ENCODE measurements at places on chromosomes 1 and 21. TPM values are rescaled to one million over a fixed set of nuclear protein-coding genes. Genes with fewer than 3 reads are reported as not detected.

The LDLRAD1 gene
- total RNA-seq = not detected

GRCh38 chr1:117970252-117970651 lies 40.7 kb downstream of the WDR3 start:
- no peaks in the 10 kb centered on the region for H3K36me3 ChIP-seq
- H3K27ac ChIP-seq = no peak overlapping the region
- H3K27me3 ChIP-seq = peaks cover 4% of the 10 kb centered on the region
- H3K4me1 ChIP-seq = no peaks in the 10 kb centered on the region

GRCh38 chr21:28215214-28215954 lies 777.3 kb downstream of the LTN1 start:
- H3K27me3 ChIP-seq = no peaks in the 10 kb centered on the region
- no peak overlapping the region for H3K27ac ChIP-seq
- H3K4me1 ChIP-seq = no peaks in the 10 kb centered on the region
- no peaks in the 10 kb centered on the region for H3K36me3 ChIP-seq

- peaks cover 2% of the 10 kb centered on the region for H3K4me1 ChIP-seq
- no peak overlapping the region for H3K27ac ChIP-seq
Observed at GRCh38 chr21:38908537-38908936, 102.8 kb downstream of the ETS2 start.

The CD1B gene
- total RNA-seq = not detected

GRCh38 chr1:20786253-20787028 lies 666 bp downstream of the HP1BP3 start:
- DNase-seq = peak; percentile 95
- H3K36me3 ChIP-seq = peaks cover 14% of the 10 kb centered on the region
- H3K27ac ChIP-seq = peak overlapping the region; percentile 99
- H3K4me1 ChIP-seq = peaks cover 31% of the 10 kb centered on the region
- H3K27me3 ChIP-seq = no peaks in the 10 kb centered on the region
- H3K4me3 ChIP-seq = peak overlapping the region; percentile 98

GRCh38 chr1:212539737-212540430 lies 68.7 kb upstream of the ATF3 start:
- H3K4me3 ChIP-seq = no peak overlapping the region
- no peaks in the 10 kb centered on the region for H3K4me1 ChIP-seq
- H3K27me3 ChIP-seq = peaks cover 27% of the 10 kb centered on the region
- no peaks in the 10 kb centered on the region for H3K36me3 ChIP-seq

The CSRP1 gene
- 83.4 TPM for total RNA-seq

The CNKSR1 gene
- total RNA-seq = 6.4 TPM

DNA sequence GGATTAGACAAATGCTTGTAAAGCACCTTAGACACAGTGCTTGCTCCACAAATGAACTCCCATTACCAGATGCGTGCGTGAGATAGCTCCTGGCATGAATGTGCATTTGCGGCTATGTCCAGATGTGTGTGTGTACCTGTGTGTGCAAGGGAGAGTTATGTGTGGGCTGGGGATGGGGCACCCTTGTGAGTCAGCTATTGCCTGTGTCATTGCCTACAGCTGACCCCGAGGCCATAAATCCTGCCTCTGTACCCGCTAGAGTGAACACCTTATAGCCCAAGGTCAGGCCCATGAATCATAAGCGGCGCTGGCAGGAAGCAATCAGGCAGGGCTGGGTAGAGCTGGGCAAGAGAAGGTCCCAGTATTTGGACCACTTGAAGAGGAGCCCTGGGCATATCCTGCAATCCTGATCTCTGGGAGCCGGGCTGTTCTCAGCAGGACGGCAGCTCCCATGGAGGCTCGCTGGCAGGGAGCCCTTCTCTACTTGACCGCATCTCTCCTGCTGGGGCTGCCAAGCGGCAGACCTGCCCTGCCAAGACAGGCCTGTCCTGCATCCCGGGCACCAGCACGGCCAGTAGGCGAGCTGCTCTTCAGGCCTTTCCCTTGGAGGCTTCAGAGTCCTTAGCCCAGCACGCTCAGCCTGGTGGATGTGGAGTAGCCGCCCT lies 86.4 kb downstream of the TMEM53 start:
- H3K27ac ChIP-seq = no peak overlapping the region
- no peaks in the 10 kb centered on the region for H3K27me3 ChIP-seq
- DNase-seq = no peak
- no peak overlapping the region for H3K4me3 ChIP-seq

GRCh38 chr1:29527314-29528004 lies 291.1 kb downstream of the PTPRU start:
- no peaks in the 10 kb centered on the region for H3K36me3 ChIP-seq
- DNase-seq = no peak
- no peaks in the 10 kb centered on the region for H3K4me1 ChIP-seq
- H3K4me3 ChIP-seq = no peak overlapping the region
- no peak overlapping the region for H3K27ac ChIP-seq

DNA sequence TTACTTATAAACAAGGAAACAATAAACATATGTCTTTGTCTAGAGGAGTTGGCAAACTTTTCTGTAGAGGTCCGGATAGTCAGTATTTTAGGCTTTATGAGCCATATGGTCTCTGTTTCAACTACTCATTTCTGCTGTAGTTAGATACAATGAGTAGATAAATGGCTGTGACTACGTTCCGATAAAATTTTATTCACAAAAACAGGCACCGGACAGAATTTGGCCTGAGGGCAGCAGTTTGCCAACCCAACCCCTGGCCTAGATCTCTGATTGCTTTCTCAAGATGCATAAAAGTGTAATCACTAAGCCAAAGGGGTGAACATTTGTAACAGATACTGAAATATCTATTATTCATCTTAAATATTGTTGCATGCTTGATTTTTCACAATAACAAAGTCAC lies 123.1 kb upstream of the ESRRG start:
- H3K4me3 ChIP-seq = no peak overlapping the region
- H3K4me1 ChIP-seq = no peaks in the 10 kb centered on the region
- no peaks in the 10 kb centered on the region for H3K36me3 ChIP-seq
- no peak overlapping the region for H3K27ac ChIP-seq
- H3K27me3 ChIP-seq = no peaks in the 10 kb centered on the region

- DNase-seq = no peak
- H3K27me3 ChIP-seq = no peaks in the 10 kb centered on the region
- no peaks in the 10 kb centered on the region for H3K36me3 ChIP-seq
Observed at GRCh38 chr1:220335668-220336067, 63.4 kb upstream of the RAB3GAP2 start.

The CD58 gene
- total RNA-seq = 29.2 TPM

The CYP4B1 gene
- not detected for total RNA-seq

GRCh38 chr1:53298045-53298637 lies 29.7 kb downstream of the LRP8 start:
- no peak overlapping the region for H3K4me3 ChIP-seq
- H3K27ac ChIP-seq = peak overlapping the region; percentile 62
- no peaks in the 10 kb centered on the region for H3K36me3 ChIP-seq
- no peaks in the 10 kb centered on the region for H3K27me3 ChIP-seq

The CDA gene
- not detected for total RNA-seq

DNA sequence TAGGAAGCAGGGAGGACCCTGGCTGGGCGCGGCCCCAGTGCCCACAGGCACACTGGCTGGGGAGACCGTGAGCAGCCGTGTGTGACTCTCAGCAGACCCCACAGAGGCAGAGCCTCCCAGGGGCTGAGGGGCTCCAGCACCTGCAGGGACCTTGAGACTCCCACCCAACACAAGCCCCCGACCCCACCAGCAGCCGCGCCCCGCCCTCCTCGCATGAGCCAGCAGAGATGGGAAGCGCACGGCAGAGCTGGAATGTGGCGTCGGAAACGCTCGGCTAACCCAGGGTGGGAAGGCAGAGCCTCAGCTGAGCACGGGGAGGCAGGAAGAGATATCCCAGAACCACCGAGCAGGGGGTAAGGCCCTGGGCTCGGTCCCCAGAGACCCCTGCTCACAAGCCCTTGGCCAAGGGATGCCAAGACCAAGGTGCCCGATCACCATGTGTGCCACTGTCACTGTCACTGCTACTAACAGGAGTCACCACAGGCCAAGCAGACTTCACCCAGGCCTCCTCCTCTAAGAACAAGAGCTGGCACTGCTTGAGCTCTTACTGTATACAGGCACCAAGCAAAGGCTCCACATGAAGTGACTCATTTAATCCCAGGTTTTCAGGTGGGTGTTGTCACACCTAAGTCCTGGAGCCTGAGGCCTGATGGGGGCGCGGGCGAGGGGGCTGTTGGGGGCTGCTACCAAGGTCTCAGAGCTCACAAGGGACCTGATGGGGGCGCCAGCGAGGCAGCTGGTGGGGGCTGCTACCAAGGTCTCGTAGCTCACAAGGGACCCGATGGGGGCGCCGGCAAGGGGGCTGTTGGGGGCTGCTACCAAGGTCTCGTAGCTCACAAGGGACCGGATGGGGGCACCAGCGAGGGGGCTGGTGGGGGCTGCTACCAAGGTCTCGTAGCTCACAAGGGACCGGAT lies 20.1 kb downstream of the MEGF6 start:
- H3K4me3 ChIP-seq = no peak overlapping the region
- no peaks in the 10 kb centered on the region for H3K36me3 ChIP-seq
- no peaks in the 10 kb centered on the region for H3K4me1 ChIP-seq
- DNase-seq = no peak
- no peaks in the 10 kb centered on the region for H3K27me3 ChIP-seq
- H3K27ac ChIP-seq = no peak overlapping the region

- no peaks in the 10 kb centered on the region for H3K27me3 ChIP-seq
- no peak overlapping the region for H3K4me3 ChIP-seq
Observed at GRCh38 chr1:222971146-222971545, 156.3 kb downstream of the DISP1 start.

DNA sequence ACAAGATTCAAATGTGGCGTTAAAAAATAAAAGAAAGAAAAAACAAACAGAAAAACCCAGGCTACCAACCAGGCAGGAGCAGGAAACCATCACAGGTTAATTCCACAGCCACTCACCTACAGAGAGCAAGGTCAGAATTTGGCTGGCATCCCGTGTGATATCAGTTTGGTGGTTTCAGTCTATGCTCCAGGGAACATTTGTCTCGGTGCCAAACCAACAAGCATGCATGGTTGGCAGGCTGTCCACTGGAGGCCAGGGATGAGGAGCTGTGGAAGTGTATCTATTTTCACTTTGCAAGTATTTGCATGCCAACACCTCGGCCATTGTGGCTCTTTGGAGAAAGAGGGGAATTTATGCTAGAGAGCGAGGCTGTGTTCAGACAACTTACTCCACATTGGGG lies 53.1 kb upstream of the PROX1 start:
- H3K27me3 ChIP-seq = no peaks in the 10 kb centered on the region
- H3K4me1 ChIP-seq = no peaks in the 10 kb centered on the region
- no peaks in the 10 kb centered on the region for H3K36me3 ChIP-seq
- no peak for DNase-seq
- no peak overlapping the region for H3K27ac ChIP-seq
- H3K4me3 ChIP-seq = no peak overlapping the region

DNA sequence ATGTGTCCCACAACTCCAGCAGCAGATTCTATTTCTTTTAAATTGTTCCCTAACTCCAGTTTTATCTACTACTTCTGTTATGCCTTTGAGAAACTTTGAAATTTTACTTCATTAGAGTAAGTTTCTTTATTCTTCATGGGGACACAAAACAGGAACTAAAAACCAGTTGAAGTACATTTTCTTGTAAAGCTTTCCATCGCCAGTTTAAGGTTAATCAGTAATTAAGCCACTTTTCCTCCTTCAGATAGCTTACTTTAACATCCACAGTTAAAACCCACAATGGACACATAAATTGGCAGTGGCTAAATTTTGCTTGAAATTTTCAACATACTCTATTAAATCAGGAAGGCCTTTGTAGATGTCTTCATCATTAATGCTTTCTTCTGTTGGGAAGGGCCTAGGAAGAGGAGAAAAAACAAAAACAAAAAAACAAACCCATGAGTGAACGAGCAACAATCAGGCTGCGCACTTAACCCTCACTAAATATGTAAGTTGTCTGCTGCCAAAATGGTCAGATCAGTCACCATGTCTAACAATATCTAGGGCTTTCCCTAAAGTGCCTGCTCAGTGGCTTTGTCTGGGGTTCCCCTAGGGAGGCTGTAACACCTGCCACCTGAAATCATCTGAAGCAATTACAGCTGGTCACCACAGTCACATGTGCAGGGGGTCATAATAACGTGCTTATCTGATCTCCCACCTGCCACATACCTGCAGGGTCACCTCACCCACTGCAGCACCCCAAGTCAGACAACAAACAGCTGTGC lies 187.9 kb downstream of the VAV3 start:
- no peaks in the 10 kb centered on the region for H3K4me1 ChIP-seq
- no peak for DNase-seq
- H3K27ac ChIP-seq = no peak overlapping the region
- no peaks in the 10 kb centered on the region for H3K27me3 ChIP-seq

GRCh38 chr1:48040154-48040553 lies 43.0 kb upstream of the TRABD2B start:
- no peak for DNase-seq
- no peak overlapping the region for H3K27ac ChIP-seq
- H3K4me1 ChIP-seq = no peaks in the 10 kb centered on the region

DNA sequence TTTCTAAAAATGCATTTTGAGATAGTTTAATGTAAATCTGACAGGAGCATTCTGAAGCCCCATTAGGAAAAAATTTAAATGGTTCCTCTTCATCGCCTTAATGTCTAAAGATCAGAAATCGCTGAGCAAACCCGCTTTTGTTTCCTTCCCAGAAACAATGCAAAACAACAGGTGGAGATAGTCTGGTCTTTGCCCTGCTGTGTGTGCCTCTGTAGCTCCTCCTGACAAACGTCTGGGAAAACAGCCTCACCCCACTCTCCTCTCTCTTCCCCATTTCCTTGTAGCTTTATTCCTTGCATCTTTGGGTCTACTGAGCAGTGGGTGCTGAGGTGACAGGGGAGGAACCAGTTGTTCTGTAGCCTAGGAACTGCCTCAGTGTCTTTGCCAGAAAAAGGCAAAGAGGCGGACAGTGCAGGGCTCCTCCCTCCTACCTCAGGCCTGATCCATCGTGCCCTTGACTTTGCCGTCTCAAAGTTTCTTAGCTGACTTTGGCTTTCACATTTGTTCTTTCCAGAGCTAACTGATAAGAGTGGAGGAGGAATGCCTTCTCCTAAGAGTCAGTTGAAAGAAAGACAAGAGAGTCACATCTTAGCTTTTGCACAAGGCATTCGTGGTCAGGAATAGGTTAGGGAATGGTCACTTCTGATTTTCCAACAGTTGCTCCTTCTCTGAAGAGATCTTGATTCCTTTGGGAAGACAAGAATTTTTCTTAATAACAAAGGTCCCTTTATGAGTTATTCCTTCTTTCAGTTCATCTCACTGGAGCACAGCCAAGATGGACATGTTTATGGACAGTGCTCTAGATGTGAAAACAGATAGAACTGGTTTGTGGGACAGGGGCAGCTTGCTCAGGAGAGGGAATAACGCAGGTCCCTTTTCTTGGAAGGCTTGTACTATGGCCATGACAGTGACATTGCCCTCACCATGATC lies 24.9 kb downstream of the SYT11 start:
- no peaks in the 10 kb centered on the region for H3K4me1 ChIP-seq
- H3K27ac ChIP-seq = no peak overlapping the region
- no peak for DNase-seq
- H3K36me3 ChIP-seq = peaks cover 5% of the 10 kb centered on the region

- no peak overlapping the region for H3K27ac ChIP-seq
- H3K27me3 ChIP-seq = no peaks in the 10 kb centered on the region
- H3K36me3 ChIP-seq = no peaks in the 10 kb centered on the region
- H3K4me1 ChIP-seq = no peaks in the 10 kb centered on the region
- no peak overlapping the region for H3K4me3 ChIP-seq
Observed at GRCh38 chr1:56196839-56197238, 382.5 kb downstream of the PLPP3 start.

The KRTAP10-11 gene
- total RNA-seq = not detected

GRCh38 chr1:231866392-231867331 lies 240.1 kb downstream of the DISC1 start:
- peaks cover 13% of the 10 kb centered on the region for H3K4me1 ChIP-seq
- H3K27ac ChIP-seq = no peak overlapping the region
- H3K36me3 ChIP-seq = no peaks in the 10 kb centered on the region
- no peak overlapping the region for H3K4me3 ChIP-seq
- peak; percentile 60 for DNase-seq

- H3K4me1 ChIP-seq = no peaks in the 10 kb centered on the region
- no peak for DNase-seq
- H3K4me3 ChIP-seq = no peak overlapping the region
- H3K27me3 ChIP-seq = no peaks in the 10 kb centered on the region
- no peak overlapping the region for H3K27ac ChIP-seq
Observed at GRCh38 chr1:10665226-10665625, 131.2 kb downstream of the CASZ1 start.

The S100A7 gene
- total RNA-seq = not detected

The SPRR1A gene
- not detected for total RNA-seq
